ENCODE measurements at places on chromosomes 1 and 21. TPM values are rescaled to one million over a fixed set of nuclear protein-coding genes. Genes with fewer than 3 reads are reported as not detected.
A peak's percentile ranks its signal among the peaks of the same experiment; 100 is the strongest.

DNA sequence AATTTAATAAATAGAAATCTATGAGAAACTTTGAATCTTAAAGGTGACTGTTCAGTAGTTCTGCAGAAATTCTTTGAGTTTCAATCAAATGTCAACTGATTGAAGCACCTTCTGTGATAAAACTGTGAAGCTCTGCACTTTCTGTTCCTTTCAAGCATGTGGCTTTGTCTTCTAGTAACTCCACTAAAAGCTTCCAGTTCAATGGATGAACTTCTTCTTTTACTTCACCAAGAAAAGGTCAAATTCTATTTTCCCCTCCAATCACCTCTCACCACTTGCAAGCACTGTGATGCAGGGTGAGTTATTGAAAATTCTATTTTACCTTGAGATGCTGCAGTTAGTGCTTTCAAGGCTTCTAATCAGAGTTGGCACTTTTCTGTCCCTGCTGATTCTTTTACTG is 515.3 kb upstream of the B3GALT2 start:
- no peak for DNase-seq

GRCh38 chr1:117008656-117009055 is 7.1 kb downstream of the CD101 start:
- no peak for DNase-seq

- no peak for DNase-seq
Observed at GRCh38 chr1:244319283-244320132, 132.2 kb downstream of the ADSS2 start.

Gene RAB3B
- not detected for total RNA-seq

GRCh38 chr21:43707462-43707861 is 11.5 kb upstream of the PDXK start:
- DNase-seq = no peak

Gene GNAT2
- not detected for total RNA-seq

DNA sequence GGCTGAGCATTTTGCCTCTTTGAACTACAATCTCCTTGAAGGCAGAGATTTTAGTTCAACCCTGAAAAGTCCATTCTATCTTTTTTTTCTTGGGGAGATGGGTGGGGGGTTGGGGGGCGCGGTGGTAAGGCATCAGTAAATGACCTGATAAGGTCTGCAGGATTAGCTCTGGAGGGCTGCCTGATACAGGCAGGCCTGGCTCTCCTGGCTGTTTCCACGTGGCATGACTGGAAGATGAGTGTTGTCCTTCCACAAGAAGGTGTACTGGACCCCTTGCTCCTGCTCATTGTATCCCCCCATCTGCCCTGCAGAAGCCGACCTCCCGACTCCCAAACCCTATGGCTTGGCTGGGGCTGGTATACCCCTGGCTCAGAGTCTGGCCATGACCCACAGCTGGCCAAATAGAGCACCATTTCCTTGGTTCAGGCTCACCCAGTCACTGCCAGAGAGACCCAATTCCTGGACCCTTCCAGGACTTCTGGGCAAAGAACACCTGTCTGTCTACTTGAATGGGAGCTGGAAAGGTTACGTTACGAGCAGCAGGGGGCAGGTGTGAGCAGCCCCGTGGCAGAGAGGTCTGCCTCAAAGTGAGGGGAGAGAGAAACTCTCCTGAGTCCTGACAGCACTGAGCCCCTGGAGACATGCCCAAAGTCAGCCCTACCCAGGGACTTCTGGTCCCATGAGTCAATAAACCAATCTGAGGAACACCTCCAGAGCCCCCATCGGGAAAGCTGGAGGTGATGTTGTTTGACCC is 17.0 kb downstream of the DHRS3 start:
- DNase-seq = no peak

GRCh38 chr1:172727956-172728603 is 69.2 kb downstream of the FASLG start:
- DNase-seq = no peak

Gene PROK1
- 0.41 TPM for total RNA-seq

- peak; percentile 89 for DNase-seq
Observed at GRCh38 chr1:31627301-31627929, 9.9 kb downstream of the HCRTR1 start.

GRCh38 chr21:34648739-34649297 is 20.0 kb upstream of the CLIC6 start:
- no peak for DNase-seq

Gene KLF17
- 0.52 TPM for total RNA-seq

Gene HORMAD1
- 1.2 TPM for total RNA-seq

Gene LCE1A
- total RNA-seq = not detected

Gene TIMM17A
- 33.9 TPM for total RNA-seq

DNA sequence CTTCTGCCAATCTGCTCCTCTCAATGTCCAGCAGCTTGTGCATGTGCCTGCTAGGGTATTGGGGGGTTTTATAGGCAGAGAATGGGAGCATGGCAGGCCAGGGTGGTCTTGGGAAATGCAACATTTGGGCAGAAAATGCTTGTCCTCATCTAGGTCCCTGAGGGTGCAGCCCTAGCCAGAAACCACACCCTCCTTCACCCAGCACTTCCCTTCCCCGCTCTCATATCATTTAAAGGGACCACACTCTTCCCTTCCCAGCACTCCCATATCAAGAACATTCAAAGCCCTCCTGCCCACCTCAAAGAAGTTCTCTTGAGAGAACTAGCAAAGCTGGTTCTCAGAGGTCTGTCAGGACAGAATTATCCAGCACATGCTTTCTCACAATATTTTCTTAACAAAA is 62.1 kb downstream of the HSD3B1 start:
- no peak for DNase-seq

Gene SHE
- total RNA-seq = 48.3 TPM

Gene TNFSF4
- 0.72 TPM for total RNA-seq

DNA sequence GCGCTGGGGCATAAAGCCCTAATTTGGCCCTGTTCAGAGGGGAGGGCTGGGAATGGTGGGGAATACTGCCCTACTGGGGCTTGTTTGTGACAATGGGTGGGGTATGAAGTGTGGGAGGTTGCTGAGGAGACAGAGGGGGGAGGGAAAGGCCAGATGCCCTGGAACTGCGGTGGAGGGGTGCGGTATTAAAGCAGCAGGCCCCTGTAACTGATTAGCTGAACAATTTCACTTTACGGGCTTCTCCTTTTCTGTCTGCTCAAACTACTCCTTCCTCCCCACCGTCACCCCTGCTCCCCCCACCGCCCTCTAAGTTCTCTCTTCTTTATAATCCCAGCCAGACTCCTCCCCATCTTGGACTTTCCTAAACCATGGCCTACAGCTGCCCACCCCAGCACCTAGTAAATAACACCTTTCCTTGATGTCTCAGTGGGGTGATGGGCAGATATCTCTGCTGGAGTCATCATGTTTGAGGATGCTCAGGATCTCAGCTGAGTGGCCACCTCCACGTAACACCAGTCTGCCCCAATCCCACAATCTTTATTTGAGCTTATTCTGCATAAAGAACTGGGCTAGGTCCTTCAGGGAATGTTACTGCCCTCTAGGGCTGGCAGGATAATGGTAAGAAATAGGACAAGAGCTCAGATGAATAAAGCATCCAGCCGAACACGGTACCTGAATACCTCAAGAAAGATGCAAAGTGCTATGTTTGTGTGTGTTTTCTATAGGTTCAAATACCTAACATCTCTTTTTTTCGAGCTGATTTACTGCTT is 33.5 kb downstream of the XCL1 start:
- DNase-seq = no peak

- DNase-seq = no peak
Observed at GRCh38 chr1:219099307-219099706, 74.4 kb upstream of the LYPLAL1 start.
